Mucosa of gallbladder (tissue), 1 donor: ENCODE measurements at places on chromosomes 4 and X. TPM values are rescaled to one million over a fixed set of nuclear protein-coding genes. Genes with fewer than 3 reads are reported as not detected.

DNA sequence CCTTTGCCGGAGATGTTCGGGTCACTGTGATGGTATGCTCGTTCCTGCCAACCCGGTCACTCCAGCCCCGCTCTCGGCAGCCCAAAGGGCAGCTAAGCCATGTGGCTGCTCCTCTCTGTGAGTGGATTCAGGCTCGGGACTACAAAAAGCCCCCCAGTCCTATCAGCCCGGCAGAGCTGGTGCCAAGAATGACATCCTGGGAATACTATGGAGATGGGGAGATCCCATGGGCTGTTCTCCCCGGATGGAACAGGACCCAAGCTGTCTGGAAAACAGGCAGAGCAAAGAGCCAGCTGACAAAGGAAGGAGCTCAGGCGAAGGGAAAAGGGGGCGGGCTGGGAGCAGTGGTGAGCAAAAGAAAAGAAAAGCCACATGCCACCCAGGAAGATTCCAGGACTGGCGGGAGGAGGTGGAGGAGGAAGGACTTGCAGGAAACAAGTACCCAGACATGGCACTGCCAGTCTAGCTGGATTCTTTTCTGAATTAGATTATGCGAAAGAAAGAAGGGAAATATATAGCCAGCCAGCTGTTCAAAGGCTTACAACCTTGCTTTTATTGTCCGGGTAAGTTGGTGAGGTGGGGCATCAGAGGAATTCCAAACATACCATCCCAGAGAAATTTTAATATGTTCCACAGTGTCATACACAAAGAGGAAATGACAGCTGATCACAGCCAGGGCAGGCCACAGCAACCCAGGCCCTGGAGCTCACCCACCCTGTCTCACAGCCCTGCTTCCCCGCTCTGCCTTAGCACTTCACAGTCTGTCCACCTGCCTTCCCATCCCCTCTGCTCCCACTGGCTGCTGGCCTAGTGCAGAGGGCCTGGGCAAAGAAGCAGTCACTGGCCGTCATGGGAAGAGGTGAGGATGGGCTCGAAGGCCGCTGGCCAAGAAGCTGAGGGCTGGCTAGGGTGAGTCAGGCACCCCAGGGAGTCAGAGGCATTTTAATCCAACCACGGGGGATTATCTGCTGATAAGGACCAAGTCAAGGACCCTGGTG, 3.4 kb downstream of the NDP start:
- no peak for DNase-seq

GRCh38 chr4:12729384-12729783, 754.8 kb downstream of the RAB28 start:
- no peak for DNase-seq

- DNase-seq = no peak
Observed at GRCh38 chrX:41468647-41469323, 21.6 kb downstream of the NYX start.

DNA sequence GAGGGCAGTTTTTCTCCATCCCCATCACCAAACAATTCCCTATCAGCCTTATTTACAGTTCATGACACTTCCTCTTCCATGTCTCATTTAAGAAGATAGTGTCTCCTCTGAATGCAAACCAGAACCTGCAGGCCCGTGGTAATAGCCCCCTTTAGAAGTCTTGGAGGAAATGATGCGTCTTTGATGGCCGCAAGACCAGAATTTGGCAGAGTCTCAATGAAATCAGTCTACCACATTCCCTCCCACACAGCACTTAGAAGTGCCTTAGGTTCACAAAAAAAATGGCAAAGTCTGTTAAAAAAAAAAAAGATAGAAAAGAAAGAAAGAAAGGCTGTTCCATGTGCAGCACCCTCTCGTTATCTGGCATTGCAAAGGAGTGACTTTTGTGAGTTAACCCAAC, 2.1 kb upstream of the KDR start:
- DNase-seq = no peak

DNA sequence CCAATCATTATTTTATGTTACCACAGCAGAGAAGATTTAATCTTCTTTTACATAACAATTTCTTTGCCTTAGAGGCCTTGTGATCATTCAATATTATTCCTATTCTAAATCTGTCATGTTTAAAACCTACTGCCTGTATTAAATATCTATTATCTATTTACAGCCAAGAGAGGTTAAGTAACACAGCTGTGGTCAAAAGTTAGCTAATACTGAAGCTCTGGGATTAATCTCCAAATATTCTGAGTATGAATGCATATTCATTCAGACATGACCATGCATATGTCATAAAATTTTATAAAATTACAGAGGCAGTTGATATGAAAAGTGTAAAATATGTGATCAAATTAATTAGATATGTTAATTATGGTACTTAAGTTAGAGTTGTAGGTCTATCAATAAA, 187.9 kb upstream of the MAB21L2 start:
- no peak for DNase-seq

GRCh38 chr4:95204873-95205272, 343.9 kb downstream of the UNC5C start:
- DNase-seq = no peak

Gene GAGE12E
- not detected for total RNA-seq
